ENCODE measurements at places on chromosomes 16 and 17.

- DNase-seq: no peak
Measured at GRCh38 chr16:85718682-85719081, 29.9 kb upstream of the GINS2 start.

- DNase-seq: peak; percentile 16
Measured at GRCh38 chr17:12296209-12296625, 275.5 kb downstream of the MAP2K4 start.

- DNase-seq: peak; percentile 33
Measured at GRCh38 chr17:57480438-57481196, 224.3 kb downstream of the MSI2 start.

DNA sequence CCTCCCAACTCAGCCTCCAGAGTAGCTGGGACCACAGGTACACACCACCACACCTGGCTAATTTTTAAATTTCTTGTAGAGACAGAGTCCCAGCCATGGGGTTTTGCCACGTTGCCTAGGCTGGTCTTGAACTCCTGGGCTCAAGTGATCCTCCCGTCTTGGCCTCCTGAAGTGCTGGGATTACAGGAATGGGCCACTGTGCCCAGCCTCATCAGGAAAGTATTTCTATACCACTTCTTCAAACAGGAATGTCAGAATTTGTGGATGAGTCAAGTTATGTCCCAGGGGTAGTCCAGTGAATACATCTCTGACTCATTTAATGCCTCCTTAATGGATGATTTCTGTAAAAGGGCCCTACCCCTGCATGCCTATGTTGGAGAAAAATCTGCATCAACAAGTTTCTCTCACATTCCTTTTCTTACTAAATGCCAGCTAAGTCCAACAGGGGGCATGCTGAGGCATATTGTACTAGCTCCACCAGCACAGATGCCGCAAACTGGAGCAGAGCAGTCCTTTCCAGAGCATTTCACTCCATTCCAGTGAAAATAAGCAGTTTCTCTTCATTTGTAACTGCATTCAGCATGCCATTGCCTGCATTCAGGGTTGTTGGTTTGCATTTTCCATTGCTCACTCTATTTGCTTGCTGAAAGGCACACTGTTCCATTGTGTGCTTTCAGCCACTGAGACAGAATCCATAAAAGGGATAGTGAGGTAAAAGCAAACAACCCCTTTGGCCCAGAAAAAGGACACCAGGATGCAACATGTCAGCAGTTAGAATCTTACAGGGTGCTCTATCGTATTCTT, 5.3 kb upstream of the CAVIN1 start:
- peak; percentile 75 for DNase-seq

DNA sequence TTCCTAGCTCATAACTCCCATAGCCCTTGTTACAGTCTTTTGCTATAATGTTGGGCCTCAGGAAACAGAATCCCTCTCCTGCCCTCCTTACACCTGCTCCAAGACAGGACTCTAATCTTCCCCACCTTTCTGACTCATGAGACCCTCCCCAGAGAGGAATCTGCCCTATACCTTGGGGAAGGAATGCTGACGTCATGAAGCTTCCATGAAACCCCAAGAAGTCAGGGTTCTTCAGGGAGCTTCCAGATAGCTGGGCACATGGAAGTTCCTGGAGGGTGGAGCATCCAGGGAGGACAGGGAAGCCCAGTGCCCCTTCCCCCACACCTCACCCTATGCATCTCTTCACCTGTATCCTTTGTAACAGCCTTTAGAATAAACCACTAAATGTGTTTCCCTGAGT, 285.7 kb downstream of the SOX9 start:
- DNase-seq: no peak

DNA sequence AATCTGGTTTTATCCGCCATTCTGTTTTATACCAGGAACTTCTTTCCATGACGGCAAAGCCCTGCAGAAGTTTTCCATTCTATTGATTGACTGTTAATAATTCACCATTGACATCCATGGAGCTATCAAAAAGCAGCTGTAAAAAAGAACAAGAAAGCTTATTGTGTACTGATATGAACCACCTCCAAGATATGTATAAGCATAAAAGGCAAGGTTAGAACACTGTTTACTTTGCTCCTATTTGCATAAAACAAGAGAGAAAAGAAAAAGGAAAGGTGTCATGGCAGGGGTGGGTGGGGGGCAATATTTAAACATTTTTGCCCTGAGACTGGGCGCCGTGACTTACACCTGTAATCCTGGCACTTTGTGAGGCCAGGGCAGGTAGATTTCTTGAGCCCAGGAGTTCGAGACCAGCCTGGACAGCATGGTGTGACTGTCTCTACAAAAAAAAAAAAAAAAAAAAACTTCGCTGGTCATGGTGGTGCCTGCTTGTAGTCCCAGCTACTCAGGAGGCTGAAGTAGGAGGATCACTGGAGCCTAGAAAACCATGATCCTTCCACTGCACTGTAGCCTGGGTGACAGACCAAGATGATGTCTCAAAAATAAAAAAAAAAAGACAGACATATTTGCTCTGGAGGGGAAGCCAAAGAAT, 52.5 kb downstream of the TMEM114 start:
- no peak for DNase-seq

DNA sequence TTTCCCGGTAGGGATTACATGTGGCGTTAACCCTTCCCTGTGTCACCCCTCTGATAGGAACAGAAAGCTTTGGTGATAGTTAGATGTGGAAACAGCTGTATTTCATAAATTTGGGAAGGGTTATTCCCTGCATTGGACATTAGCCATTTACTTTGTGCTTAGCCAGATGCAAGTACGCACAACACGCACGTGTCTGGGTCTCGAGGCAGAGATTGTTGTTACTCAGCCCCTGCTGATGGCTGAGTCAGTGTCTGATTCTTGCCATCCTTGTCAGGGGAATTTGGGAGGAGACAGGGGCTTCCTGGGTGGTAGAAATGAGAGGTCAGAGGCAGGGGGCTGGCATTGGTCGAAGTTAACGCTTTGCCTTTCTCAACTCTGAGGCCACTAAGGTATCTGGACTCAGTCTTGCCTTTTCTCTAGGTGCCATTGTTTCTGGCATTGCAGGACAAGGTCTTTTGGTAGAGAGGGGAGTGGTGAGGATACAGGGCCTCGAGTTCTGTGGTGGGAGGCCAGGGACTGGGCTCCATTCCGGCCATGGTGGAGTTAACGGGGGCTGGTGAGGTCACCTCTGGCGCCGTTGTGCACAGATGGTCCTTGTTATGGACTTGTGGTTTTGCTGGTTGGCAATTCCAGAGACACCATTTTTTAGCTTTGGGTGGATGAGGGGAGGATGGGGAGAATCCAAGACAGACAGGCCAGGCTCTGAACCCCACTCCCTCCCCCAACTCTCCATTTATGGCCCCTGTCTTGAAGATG, 8.2 kb downstream of the MMP2 start:
- peak; percentile 82 for DNase-seq

GRCh38 chr17:40551879-40552768, 13.1 kb downstream of the CCR7 start:
- peak; percentile 83 for DNase-seq

- no peak for DNase-seq
Measured at GRCh38 chr16:56815721-56816120, 49.3 kb upstream of the SLC12A3 start.

- no peak for DNase-seq
Measured at GRCh38 chr16:75379911-75380847, 53.1 kb downstream of the CFDP1 start.

- DNase-seq: no peak
Measured at GRCh38 chr16:70605283-70605657, 41.1 kb upstream of the IL34 start.

DNA sequence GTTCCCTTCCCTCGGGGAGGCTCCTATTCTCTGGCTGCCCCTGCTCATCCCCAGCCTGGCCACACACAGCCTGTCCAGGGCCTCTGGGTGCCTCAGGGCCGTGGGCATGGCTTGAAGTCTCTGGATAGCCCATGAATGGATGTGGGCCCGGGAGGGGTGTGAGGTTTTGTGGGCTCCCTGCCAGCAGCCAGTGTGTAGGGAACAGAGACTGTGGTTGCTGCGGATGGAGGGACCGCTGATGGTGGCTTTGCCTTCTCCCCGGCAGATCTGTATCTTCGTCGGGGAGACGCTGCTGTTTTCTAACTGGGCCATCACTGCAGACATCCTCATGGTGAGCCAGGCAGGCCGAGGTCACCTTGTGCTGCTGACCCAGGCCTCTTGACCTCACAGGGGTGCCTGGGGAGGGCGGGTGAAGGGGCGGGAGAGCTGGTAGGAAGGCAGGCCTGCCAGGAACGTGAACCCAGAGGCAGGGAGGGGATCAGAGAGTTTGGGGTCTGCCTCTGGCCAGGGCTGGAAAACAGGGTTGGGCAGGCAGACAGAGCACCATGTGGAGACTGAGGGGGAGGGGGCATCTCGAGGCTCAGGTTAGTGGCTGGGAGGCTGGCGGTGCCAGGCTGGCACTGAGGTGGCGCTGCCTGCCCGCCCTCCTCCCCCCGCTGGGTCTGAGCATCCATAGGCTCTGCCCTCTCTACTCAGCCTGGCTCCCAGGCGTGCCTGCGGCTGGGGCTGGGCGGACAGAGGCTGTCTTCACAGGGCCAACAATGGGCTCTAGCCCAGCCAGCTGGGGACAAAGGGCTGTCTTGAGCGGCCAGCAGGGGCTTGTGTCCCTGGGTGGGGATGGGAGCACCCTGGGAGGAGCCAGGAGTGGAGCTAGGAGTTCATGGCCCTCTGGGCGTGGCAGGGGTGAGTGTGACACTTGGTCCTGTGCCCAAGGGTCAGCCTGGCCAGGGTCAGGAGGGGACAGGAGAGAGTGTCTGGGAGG, 21.4 kb downstream of the MYBBP1A start:
- DNase-seq: no peak

GRCh38 chr17:17443173-17443572, 33.6 kb upstream of the MED9 start:
- no peak for DNase-seq

DNA sequence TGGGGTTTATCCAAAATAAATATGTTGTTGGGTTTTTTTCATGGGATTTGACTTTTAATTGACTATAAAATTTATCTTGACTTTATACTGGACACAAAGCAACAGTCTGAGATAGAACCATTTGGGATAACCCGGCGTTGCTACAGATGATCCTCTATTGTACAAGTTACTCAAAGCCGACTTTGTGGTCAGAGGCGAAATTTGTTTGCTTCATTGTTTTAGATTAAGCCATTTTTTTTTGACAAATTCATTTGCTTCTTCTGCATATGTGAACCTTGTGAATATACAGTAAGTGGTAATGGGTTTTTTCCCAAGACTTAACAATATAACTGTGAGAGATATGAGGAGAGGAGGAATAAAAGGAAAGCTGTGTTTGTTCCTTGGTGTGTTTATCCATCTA, 11.8 kb downstream of the MYO1D start:
- no peak for DNase-seq

GRCh38 chr17:45924332-45924820, 30.0 kb downstream of the MAPT start:
- no peak for DNase-seq

- no peak for DNase-seq
Measured at GRCh38 chr16:19842426-19843157, 42.1 kb downstream of the GPRC5B start.

GRCh38 chr17:31835984-31836383, 23.1 kb downstream of the COPRS start:
- no peak for DNase-seq

DNA sequence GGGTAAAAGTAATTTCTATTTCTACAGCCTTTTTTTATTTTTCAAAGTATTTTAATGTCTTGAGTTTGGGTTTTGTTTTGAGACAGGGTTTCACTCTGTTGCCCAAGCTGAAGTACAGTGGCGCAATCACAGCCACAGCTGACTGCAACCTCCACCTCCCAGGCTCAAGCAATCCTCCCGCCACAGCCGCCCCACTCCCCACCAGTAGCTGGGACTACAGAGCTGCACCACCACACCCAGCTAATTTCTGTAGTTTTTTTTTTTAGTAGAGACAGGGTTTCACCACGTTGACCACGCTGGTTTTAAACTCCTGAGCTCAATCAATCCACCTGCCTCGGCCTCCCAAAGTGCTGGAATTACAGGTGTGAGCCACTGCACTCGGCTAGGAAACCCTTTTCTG, 44.0 kb downstream of the TUBD1 start:
- DNase-seq: no peak
